Karpas-422 (cell line): ENCODE measurements at places on chromosomes 12 and 14.

DNA sequence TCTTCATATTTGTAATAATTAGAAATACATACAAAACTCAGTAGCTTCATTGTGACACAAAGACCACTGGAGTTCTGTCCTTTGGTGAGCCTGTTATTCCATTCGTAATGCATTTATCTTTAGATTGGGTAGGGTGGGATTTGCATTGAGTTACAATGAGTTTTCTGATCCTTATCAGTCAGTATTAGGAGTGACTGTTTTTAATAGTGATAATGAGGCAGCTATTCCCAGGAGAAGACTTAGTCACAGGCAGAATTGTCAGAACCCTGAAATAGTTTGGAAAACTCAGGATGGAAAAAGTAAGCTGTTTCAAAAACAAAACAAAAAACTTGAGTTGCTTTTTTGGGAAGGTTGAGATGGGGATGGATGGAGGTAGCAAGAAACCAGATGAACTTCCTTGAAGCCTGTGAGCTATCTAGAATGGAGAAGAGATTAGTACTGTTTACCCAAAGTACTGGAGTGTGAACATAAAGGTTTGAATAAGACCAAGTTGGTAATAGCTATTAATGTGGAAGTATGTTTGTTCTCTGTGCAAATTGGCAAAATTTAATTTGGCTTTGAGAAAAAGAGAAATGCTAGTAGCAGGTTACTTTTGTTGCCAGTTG, 38.6 kb downstream of the FBXO34 start:
- DNase-seq = no peak

GRCh38 chr14:23129759-23130316, 10.8 kb upstream of the CEBPE start:
- DNase-seq = no peak

GRCh38 chr12:75212072-75212471, 2.4 kb upstream of the KCNC2 start:
- DNase-seq = no peak

DNA sequence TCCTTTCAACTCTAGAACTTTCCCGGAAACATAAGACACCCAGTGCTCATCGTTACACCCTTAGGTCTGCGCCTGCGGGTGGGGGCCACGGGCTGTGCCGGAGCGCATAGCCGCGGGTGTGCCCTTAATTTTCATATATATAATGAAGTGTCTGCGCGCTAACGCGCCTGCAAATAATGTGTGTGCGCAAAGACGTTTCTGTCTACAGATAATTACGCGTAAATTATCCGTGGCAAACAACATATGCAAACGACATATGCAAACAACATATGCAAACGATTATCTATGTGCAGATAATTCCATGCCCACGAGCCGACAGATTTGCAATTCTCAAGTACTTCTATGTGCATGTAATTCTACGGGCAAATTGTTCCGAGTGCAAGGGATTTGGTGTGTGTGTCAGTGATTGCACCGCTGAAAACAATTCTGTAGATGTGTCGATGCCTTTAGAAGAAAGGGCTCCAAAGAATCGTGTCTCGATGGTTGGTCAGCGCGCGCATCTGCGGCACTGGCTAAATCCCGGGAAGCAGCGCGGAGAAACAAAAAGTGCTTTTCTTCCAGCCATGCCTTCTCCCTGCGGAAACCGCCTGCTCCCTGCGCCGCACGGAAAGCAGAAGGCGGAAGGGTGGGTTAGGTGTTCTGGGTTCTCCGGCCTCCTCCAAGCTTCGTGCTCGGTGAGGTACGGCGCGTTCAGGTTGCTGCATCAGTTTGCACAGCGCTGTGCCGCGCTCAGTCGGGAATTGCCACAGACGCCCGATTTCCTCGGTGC, 34.5 kb upstream of the TBX5 start:
- no peak for DNase-seq

DNA sequence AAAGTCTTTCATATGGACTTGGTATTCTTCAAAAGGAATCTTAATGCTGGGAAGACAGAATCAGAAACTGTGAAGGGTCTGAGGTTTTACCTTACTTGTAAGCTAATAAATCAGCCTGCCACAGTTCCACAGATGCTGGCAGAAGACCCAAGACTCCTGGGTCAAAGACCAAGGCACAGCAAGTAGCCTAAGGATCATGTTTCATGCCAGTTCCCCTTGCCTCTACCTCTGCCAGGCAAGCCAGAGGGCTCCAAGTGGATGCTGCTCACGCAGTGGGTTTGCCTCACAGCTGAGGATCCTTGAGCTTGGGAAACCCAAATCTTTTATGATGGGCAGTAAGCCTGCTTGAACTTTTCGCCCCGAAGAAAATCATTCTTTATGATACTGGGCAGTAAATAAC, 15.2 kb upstream of the RXYLT1 start:
- no peak for DNase-seq

DNA sequence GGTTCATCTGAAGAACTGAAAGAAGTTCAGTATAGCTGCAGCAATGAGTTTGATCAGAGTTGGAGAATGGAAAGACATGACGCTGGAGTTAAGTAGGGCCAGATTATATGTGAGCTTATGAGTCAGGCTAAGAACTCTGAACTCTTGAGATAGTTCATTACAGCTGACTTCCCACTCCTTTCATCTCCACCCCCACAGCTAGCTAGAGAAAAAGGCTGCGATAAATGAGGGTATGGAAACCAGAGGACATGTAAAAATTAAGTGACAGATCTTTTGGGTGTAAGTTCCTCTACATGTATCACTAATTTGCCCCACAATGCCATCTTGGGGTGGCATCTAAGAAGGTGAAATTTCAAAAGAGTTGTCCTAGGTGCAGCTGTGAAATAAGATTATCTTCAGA, 28.6 kb downstream of the PYM1 start:
- no peak for DNase-seq

- DNase-seq = no peak
Observed at GRCh38 chr14:58282925-58283593, 15.3 kb upstream of the ARID4A start.

GRCh38 chr12:34605955-34606748, 583.9 kb downstream of the ALG10 start:
- DNase-seq = no peak

DNA sequence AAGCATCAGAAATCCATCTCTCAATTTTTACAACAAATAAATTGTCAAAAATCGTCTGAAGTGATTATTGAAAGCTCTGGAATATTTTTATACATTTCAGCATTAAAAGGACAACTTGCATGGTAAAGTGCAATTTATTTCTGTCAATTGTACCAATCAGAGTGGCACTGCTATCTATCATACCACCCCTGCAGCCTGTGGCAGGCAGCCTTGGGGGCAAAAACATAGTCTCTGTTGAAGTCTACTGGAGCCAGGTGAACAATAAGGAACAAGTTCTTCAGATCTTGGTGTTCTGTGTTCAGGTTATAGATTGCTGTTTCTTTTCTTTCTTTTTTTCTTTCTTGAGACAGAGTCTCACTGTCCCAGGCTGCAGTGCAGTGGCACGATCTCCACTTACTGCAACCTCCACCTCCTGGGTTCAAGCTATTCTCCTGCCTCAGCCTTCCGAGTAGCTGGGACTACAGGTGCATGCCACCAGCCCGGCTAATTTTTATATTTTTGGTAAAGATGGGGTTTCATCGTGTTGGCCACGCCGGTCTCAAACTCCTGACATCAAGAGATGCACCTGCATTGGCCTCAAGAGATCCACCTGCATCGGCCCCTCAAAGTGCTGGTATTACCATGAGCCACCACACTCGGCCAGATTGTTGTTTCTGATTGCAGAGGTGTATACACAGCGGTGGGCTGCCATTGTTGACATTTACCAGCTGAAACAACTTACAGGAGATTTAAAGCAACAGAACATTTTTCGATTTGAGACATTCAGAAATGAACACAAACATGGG, 629.6 kb downstream of the SLC16A7 start:
- DNase-seq = no peak

GRCh38 chr12:70329728-70330127, 36.4 kb upstream of the KCNMB4 start:
- no peak for DNase-seq

DNA sequence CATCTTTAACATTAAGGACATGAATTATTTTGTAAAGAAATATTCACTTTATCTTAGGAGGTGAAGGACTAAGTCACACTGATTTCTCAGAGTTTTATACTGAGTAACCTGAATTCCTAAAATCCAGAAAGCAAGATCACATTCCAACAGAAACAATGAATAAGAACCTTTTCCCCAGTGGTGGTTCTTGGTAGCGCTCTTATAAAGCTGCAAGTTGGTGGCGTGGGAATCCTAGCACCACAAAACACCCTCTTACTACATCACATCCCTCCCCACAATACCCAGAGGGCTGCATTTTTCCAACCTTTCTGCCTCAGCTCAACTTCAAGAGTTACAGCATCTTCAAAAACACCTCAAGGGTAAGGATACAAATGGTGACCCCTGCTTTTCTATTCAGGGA, 44.0 kb upstream of the SMUG1 start:
- DNase-seq = no peak

DNA sequence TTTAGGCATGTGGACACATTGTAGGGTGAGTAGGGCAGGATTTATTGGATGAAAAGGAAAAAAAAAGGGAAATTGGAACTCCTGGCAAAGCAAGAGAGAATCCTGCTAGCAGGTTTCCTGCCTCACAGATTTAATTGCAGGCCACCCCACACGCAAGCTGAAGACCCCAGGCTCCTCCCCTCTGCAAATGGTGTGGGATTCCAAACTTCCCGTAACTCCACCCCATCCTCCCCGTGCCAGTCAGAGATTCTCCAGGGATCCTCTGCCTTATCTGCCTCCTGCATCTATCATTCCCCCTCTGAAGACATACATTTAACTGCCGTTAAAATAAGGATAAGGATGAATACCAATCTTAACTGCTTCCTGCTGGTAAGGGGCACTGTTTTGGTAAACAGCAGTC, 249.8 kb upstream of the GARIN2 start:
- DNase-seq = no peak

GRCh38 chr14:69999261-69999674, 120.1 kb downstream of the SMOC1 start:
- DNase-seq = no peak
